Psoas muscle (tissue), 8 donors: ENCODE measurements at places on chromosomes 3 and 15. TPM values are rescaled to one million over a fixed set of nuclear protein-coding genes. Genes with fewer than 3 reads are reported as not detected.

GRCh38 chr3:36075491-36075890, 304.8 kb upstream of the STAC start:
- no peak for DNase-seq

DNA sequence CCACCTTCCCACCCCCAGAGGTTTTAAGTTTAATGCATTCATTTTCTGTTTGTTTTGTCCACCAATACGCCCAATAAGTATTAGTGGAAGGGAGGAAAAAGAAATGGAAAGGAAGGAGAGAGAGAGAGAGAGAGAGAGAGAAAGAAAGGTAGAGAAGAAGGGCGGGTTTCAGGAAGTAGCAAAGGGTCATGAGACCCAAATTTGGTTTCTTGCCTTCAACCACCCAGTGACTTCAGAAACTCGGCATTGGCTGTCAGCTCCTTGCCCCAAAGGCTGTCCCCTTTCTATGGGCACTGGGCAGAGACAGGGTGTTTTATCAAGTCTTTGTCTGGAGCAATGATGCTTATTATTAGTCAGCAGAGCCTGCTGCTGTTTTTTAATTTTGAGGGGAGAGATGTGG, 13.5 kb upstream of the NR1D2 start:
- no peak for DNase-seq

DNA sequence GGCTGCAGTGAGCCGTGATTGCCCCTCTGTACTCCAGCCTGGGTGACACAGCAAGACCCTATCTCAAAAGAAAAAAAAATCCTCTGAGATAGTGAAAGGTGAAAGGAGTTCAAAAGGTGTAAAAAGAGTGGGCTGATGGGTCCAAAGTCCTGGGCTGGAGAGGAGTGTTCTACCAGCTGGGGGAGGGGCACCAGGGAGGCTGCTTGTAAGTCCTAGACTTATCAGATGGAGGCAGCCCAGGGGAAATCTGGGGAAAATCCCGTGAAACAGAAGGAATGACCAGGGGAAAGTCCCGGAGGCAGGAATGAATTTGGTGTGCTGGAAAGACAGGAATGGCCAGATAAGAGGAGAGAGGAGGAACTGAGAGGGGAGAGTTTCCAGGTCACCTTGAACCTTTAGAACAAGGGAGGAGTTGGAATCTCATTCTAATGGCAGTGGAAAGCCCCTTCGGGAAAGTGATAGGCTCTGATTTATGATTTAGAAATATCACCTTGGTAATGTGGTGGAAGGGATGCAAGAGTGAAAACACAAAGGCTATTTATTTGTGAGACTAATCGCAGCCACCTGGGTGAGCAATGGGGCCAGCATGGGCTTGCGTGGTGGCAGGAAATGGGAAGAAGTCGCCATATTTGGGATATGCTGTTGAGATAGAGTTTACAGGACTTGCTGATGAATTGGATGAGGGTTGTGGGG, 23.4 kb upstream of the PPP4R2 start:
- DNase-seq: no peak

DNA sequence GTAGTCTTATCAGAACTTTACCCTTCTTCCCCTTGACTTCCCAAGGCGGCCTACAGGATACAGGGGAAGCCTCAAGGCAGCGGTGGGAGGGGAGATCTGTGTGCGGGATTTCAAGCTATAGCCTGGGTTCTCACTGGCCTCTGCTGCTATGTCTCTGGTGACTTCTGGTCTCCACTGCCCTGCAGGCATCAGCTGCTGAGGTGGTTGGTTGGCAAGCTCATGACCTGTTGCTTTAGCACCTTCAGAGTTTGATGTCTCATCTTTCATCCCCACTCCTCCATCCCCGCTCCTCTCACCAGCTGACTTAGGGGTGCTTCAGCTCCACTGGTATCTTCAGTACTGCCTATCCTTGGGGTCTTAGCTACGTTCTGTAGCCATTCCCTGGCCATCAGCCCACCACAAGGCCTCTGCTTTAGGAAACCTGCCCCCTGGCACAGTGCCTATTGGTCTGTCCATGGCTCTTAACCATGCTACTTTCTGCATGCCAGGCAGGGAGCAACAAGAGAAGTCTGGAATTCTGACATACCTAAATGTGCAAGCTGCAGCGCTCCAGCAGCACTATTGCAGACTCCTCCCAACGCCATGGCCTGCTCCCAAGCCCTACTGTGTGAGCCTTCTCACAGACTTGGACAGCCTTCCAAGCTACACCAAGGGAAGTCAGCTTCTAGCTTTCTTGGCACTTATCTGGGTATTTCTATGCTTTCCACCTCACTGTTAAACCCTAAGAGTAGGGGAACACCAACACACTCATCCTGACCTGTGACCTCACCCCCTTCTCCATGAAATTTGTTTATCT, 1.8 kb upstream of the YEATS2 start:
- no peak for DNase-seq

DNA sequence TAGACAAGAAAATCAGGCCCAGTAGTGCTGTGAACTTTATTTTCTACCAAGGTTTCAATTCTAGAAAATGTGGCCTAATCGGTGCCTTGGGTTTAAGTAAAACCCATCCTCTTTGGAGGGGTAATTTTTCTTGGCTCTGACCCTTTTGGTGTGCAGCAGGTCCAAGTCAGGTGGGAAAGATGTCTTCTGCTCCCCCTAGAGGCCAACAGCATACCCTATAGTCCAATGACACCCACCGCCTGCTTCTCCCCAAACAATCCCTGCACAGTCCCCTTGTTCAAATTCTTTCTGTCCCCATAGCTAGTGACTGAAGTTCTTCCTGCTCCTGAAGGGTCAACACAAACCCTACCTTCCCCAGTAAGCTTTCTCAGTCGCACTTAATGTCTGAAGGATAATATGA, 261.8 kb upstream of the GOLGA6L4 start:
- DNase-seq: no peak

DNA sequence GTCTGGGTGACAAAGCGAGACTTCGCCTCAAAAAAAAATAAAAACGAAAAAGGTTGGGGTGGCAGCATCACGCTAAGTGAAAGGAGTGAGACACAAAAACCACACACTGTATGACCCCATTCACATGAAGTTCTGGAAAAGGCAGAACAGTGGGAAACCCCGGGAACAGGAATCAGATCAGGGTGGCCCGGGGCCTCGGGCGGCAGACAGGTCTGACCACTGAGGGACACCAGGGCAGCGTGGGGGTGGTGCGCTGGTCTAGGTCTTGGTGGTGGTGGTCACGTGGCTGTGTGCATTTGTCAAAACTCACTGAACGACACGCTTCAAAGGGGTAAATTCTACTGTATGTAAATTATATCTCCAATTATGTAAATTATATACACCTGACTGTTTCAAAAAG, 79.7 kb upstream of the PRR20G start:
- no peak for DNase-seq

DNA sequence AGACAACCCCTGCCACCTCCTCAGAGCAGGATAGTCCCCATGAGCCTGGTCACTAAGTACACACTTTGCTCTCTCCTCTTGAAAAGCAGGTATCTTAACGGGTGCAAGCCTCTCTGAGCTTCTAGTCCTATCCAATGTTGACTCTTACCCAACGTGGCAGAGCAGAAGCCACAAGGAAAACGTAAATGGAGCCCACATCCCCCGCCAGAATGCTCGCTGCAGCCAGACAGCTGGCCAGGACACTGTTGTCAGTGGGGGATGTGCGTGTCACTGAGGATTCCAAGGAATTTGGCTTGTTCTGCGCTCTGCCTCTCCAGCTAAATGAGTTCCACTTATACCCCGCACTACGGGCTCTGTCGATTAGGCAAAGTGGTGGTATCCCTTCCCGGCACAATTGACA, 67.8 kb upstream of the IGF1R start:
- DNase-seq: no peak

DNA sequence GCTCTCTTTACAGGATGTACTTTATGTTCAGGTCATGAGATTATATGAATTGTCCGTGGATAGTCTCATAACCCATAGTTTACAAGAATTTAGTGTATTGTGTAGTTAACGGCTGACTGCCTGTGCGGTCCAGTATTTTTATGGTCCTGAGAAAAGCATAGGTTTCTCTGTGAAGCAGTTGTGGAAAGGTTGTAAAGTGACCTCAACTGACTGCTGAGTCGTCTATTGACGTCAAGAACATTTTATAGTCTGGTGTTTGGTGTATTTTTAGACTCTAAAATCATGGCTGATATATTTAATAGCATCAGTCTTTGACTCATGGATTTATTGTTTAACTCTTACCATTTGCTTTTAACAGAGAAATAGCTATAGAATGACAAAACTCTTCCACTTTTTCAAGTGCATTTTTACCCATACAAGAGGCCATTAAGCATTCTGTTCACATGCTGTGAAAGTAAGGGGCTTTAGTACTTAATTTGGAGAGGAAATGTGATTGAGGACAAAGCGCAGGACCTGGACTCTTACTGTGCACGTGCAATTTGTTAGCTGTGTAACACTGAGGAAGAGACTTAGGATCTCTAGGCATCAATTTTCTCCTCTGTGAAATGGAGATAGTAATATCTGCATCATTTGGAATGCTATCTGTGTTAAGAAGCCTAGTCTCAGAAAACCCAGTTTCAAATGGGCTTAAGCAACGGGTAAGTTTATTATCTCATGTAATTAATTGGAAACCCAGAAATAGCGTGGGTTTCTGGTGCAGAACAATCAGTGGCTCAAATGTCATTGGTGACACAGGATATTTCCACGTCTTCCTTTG, 240.8 kb downstream of the NFKBIZ start:
- no peak for DNase-seq

- DNase-seq: no peak
Measured at GRCh38 chr15:25693321-25694238, 169.5 kb downstream of the ATP10A start.

GRCh38 chr15:79969146-79969545, 1.9 kb downstream of the BCL2A1 start:
- DNase-seq: no peak

GRCh38 chr15:52857937-52858781, 68.0 kb upstream of the ONECUT1 start:
- DNase-seq: no peak

- DNase-seq: peak; percentile 70
Measured at GRCh38 chr3:152269831-152270734, 1.4 kb downstream of the MBNL1 start.

- DNase-seq: no peak
Measured at GRCh38 chr3:39972508-39972907, 163.1 kb downstream of the MYRIP start.

GRCh38 chr15:49155834-49156627, 632 bp upstream of the COPS2 start:
- DNase-seq: no peak

DNA sequence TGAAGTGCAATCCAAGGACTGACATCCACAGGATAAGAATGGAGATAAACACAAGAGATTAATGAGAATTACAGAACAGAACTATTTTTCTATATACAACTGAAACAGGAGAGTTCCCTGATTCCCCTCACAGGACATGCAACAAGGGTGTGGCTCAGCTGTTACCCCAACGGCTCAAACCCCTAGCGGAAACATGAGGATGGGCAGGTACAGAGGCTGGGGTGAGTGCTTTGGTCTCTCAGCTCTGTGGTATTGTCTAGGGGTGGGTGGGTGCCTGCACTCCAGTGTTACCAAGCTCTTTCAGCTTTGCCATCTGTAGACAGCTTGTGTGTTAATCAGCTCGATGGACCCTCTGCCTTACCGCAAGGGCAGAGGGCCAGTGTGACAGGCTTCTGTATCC, 17.8 kb upstream of the LRIG1 start:
- no peak for DNase-seq

GRCh38 chr3:27756877-27757276, 34.8 kb upstream of the EOMES start:
- no peak for DNase-seq

GRCh38 chr3:32313169-32313568, 74.7 kb downstream of the CMTM8 start:
- DNase-seq: no peak

DNA sequence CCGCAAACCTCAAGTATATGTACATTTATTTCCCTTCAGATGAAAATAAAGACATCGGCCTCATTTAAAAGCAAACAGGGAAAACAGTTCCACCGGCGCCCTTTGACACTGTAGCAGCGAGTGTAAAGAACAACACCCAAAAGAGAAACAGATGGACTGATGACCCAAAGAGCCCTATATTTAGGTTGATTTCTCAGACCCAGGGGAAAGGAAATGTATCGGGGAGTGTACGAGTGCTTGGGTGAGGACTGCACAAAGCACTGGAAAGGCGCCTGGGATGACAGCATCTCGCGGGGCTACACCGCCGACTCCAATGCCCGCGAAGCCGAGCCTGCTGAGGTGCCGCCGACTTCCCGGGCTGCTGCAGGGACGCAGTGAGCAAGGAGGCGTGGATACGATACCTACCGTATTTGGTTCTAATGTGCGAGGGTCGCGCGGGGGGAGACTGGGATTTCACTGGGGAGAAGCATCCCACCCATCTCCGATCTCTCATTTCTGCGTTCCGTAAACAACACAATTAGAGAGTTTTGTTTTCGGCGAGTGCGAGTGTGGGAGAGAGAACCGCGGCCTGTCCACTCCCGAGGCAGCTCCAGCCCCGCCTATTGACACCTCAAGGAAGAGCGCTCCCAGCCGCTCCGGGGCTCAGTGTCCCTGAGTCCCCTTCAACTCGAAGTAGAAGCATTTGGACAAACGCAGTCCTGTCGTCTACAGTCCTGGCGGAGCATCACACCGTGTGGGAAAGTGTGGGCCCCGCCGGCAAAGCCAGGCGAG, 2.0 kb downstream of the MECOM start:
- peak; percentile 59 for DNase-seq

DNA sequence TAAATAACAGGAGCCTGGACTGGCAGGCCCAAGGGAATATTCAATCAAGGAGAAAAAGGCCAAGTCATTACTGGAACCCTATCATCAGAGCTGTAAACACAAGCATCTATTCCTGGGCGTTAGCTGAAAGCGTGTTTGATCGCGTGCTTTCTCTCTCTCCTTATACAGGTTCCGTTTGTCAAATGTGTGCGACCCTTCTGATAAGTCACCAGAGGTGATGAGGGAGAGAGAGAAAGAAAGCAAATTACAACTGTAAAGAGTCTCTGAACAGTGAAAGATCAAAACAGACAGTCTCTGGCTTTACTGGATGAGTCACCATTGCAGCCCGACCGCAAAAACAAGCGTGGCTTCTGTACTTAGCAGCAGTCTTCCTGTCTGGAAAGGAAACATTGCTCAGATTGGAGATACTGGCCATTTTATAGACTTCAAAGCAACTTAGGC, 39.5 kb upstream of the TPRG1 start:
- peak; percentile 34 for DNase-seq

The WHAMM gene
- total RNA-seq: 19.4 TPM

The GOLGA8M gene
- 0.52 TPM for total RNA-seq

The EIF1B gene
- 60.1 TPM for total RNA-seq

The NRG4 gene
- total RNA-seq: 6.4 TPM

The CD200 gene
- total RNA-seq: 1.5 TPM

The C3orf22 gene
- not detected for total RNA-seq

The TAGLN3 gene
- total RNA-seq: not detected

The TMEM45A gene
- total RNA-seq: 2.2 TPM

The EPHB1 gene
- 3.3 TPM for total RNA-seq

The HGD gene
- 0.40 TPM for total RNA-seq

The TMEM44 gene
- total RNA-seq: 2.0 TPM

The VPS8 gene
- total RNA-seq: 30.8 TPM

The ATP13A5 gene
- total RNA-seq: not detected

The CCDC54 gene
- not detected for total RNA-seq

The LRRC34 gene
- total RNA-seq: 0.26 TPM

The RBP2 gene
- not detected for total RNA-seq
